Stimulated activated CD8-positive, alpha-beta memory T cell treated with anti-CD3 and anti-CD28 coated beads, Interleukin-4, amount 100 ng/mL, for 4 hours (primary cell): ENCODE measurements at places on chromosomes 7 and 10.

DNA sequence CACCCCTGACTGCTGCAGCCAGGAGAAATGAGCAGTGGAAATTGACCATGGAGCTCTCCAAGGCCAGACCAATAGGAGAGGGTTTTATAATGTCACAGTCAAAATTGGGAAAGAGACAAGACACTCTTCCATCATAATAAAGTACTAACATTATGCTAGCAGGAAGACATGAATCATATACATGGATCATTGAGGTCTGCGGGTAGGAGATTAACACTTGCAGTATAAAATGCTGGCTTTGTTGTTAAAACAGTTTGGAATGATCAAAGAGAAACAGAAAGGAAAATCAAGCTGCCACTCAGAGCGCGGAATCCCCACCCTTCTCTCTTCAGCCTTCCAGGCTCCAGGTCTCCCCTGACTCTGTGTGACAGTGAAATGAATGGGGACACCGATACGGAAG, 53.4 kb upstream of the CALN1 start:
- no peak for DNase-seq

DNA sequence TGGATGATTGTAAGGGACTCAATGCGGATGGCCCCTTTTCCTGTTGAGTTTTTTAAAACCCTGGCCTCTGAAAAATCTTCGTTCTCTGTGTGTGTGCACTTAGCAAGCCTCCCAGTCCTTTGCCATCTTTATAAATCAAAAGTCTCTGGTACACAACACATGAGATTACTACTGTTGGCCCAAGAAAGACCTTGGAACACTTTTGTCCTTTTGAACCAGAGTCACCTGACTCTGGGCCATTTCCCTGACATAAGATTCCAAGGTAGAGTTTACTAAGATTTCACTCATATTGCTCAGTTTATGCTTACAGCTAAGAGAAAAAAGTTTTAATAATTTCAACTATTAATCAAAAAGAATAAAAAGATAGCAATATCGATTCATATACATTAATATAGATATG, 64.7 kb upstream of the IFRD1 start:
- no peak for DNase-seq

DNA sequence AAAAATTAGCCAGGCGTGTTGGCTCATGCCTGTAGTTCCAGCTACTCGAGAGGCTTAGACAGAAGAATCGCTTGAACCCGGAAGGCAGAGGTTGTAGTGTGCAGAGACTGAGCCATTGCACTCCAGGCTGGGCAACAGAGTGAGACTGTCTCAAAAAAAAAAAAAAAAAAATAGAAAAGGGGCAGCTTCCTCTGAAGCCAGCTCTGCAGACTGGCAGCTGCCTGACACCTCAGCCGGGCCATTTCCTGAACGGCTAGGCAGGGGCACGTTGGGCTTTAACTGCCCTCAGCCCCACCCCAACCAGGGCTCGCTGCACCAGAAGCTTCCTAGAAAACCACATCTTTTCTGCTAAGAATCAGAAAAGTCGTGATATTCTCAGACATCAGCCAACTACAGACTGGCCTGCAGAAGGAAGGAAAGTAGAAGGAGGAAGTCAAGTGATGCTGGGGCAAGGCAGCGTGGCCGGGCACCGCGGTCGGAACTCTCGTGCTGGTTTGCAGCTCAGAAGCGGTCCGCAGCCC, 38.0 kb downstream of the PRKAG2 start:
- no peak for DNase-seq

- DNase-seq: no peak
These were observed 134.7 kb downstream of the KIAA1217 start for GRCh38 chr10:24343686-24344085.

DNA sequence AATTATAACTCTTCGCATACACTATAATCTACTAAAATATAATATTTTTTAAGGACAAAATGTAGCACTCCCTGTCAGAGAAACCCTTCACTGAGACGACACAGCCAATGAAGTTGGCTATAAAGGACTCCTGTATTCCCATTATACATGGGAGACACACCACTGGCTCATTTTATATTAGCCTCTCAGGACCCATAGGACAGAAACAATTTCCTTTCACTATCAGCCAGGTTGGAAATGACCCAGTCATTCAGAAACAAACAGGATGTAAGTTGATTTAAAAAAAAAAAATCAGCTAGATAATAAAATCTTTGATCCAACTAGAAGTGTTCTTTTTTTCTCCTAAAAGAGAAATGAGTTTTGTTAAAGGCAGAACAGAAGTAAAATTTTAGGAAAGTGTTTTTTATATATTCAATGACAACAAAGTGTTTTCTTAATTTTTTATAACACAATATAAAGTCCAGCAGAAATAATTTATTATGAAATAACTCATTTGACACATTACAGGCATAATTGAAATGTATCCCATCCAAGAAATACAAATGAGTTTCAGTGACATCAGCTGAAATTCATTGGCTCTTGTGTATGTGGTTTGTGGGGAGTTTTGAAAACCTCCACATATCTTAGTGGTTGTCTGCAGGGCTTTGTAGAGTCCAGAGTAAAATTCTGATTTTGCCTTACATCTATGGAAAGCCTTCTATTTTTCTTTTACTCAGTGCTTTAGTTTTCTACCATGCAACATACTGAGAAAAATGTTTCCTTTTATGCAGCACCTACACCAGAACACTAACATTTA, 64.1 kb downstream of the CTTNBP2 start:
- no peak for DNase-seq

GRCh38 chr7:27166531-27167505, 1.5 kb upstream of the HOXA9 start:
- DNase-seq: no peak

GRCh38 chr10:62718585-62718984, 85.9 kb upstream of the ADO start:
- DNase-seq: no peak

- DNase-seq: no peak
These were observed 76.3 kb downstream of the CLIP2 start for GRCh38 chr7:74365322-74366022.

GRCh38 chr10:127046975-127047877, 142.0 kb downstream of the DOCK1 start:
- DNase-seq: no peak

- no peak for DNase-seq
These were observed 933.3 kb downstream of the XPNPEP1 start for GRCh38 chr10:108989976-108990375.

GRCh38 chr7:121275204-121275603, 53.6 kb upstream of the WNT16 start:
- DNase-seq: no peak

DNA sequence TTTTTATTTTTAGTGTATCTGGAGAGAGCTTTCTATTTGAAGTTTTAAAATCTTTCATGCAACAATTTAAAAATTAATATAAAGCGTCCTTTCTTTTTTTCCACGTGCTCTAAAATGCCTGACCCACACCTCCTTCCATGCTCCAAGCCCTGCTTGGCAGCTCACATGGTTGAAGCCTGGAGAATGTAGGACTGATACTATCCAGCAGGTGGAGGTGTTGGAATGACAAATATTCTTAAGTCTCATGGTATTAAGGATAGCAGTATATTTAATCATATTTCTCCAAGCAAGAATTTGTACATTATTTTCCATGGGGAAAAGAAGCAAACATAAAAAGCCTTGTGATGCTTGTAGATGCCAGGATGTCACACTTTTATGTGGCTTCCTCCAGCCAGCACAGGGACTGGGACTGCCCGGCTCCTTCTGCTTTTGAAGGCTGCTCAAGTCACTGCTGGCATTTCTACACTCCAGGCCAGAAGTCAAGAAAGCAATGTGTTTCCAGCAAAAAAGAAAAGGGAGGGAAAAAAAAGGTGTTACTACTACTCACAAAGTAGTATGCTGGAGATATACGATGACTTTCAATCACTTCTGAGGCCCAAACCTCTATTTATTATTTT, 49.7 kb downstream of the BZW2 start:
- no peak for DNase-seq

- DNase-seq: no peak
These were observed 74.2 kb upstream of the EEPD1 start for GRCh38 chr7:36078816-36079360.

- no peak for DNase-seq
These were observed 53.7 kb upstream of the IGFBP3 start for GRCh38 chr7:45974540-45975360.

GRCh38 chr7:50304911-50305582, 531 bp downstream of the IKZF1 start:
- DNase-seq: no peak

GRCh38 chr10:38072552-38072951, 21.6 kb upstream of the ZNF37A start:
- DNase-seq: no peak

DNA sequence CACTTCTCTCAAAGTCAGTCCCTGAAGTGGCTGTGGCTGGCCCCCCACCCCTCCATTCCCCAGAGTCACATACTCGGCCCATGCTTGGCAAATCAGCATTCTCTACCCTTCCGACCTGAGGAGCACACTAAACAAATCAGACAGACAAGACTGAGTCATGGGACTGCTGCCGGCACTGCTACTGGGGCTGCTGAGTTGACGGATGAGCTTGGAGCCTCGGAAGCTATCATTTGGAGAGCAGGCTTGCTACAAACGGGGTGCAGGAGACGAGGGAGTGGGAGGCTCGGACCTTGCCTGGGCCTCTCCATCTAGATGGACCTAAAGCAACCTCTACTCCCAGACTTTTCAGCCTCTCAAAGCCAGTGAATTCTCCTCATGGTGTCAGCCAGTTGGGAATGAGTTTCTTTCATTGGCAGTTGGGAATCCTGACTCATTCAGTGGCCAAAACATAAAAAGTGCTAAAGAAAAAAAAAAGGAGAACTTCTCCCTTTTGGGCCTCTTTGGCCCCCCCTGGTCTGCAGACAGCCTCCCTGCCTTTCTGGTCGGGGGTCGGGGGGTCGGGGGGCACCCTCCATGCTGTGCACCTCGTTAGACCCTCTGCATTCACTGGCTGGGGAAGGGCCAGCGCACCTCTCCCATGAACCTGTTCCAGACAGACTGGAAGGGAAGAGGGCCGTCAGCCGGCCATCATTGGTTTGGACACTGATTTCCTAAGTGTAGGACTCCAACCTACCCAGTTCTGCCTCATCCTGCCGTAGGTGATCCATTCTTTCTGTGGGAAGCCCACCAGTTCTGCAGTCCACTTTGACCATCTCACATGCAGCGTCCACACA, 52.3 kb upstream of the COL13A1 start:
- no peak for DNase-seq

- no peak for DNase-seq
These were observed 34.7 kb downstream of the DDIT4 start for GRCh38 chr10:72308320-72308987.

DNA sequence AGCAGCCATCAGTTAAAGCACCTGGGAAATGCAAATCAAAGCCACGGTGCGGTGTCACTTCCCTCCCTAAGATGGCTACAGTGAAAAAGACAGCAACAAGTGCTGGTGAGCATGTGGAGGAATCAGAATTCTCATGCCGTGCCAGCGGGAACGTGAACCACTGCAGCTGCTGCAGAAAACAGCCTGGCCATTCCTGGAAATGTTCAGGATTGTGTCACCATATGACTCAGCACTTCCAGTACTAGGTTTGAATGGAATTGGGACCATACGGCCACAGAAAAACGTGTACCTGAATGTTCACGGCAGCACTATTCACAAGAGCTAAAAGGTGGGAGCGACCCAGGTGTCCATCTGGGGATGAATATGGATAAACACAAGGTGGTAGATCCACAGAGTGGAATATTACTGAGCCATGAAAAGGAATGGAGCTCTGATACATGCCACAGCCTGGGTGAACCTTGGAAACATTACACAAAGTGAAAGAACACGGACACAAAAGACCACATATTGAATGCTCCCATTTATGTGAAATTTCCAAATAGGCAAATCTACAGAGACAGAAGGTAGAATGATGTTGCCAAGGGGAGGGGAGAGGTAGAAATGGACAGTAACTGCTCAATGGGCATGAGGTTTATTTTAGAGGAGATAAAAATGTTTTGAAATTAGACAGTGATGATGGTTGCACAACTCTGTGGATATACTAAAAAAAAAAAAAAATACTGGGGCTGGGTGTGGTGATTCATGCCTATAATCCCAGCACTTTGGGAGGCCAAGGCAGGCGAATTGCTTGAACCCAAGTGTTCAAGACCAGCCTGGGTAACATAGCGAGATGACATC, 61.6 kb downstream of the MICALL2 start:
- DNase-seq: no peak

GRCh38 chr7:48170506-48170905, 752 bp upstream of the ABCA13 start:
- DNase-seq: no peak

DNA sequence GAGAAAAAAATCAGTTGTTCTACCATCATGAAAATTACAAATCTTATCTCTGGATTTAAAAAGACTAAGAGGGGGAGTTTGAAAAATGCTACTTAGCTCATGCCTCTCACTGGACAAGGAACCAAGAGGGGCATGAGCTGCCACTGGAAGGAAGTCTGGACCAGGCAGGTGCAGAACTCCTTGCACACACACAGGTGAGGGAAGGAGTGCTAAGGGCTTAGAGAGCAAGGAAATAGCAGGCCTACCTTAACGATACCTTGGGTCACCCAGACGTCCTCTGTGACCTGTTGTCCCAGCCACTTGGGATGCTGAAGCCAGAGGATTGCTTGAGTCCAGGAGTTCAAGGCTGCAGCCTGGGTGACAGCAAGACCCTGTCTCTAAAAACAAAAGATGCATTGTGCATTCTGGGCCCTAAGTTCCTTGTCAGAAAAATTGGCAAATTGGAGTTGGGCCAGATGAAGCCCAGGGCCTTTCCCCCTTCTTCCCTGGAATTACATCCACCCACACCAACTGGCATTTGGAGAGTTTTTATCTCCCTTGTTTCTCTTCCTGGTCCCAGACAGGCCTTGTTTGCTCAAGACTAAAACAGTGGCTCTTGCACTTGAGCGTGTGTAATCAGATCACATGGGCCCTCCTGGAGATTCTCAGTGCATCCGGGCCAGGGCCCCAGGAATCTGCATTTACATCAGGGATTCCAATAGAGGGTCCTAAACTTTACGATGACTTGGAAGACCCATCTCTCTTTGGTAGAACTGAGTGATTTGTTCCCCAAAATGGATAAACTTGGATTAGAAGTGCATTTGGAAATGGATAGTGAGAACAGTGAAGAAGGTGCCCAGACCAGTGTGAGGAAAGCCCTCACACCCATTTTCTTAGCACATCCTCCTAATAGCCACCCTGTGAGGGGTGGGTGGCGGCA, 3.0 kb downstream of the DDIT4 start:
- no peak for DNase-seq

DNA sequence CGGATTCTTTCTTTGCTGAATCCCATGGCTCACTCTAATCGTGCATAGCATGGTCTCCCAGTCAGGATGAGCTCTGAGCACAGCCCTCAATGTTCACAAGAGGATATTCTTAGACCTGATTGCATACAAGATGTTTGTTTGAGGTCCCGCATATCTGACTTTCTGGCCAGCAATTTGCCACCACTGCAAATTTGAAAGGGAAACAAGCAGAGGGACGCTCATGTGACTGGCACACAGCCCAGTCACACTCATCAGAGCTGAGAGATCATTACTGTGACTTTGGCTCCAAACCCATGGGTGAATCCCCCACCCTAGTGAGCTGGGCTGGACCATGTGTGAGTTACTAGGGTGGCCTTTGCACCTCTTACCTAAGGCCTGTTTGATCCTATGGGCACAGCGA, 9.9 kb downstream of the TAS2R41 start:
- no peak for DNase-seq

GRCh38 chr7:149627911-149628310, 130.3 kb upstream of the ZNF746 start:
- DNase-seq: no peak
